ENCODE measurements at places on chromosomes 3 and 15.

DNA sequence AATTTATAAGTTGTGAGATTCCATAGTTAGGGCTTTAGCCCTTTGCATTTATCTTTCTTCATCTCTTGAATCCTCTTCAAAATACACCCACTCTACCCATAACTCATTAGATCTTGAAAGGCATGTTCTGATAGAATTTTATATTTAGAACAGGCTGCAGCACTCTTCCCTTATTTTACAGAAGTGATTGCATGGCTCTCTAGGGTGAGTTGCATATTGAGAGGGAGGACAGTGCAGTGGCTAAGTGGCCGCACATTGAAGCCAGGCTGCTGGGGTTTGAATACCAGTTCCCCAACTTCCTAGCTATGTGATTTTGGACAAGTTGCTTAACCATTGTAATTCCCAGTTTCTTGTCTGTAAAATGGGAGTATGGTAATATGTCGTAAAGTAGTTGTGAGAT is 2.5 kb downstream of the CD86 start:
- H3K36me3 ChIP-seq: no peaks in the 10 kb centered on the region
- no peak for DNase-seq

DNA sequence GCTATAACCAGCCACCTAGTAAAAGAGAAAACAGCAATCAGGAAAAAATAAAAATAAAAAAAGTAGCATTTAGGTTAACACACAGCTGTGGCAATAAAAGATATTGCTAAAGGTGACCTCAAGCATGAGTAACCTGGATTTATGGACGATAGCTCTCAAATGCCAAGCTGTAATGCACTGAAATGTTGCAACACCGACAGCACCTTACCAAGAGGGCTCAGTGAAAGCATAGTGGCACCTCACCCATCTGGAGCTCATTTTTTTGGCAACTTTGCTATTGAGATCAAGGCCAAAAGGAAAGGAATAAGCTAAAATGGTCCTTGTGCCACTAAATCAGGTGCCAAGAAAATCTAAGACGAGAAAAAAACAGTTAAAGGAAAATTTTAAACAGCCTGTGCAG is 2.5 kb downstream of the HACD2 start:
- peaks cover 7% of the 10 kb centered on the region for H3K36me3 ChIP-seq
- peaks cover 4% of the 10 kb centered on the region for H3K4me1 ChIP-seq
- no peak for DNase-seq
- no peak overlapping the region for H3K4me3 ChIP-seq
- no peaks in the 10 kb centered on the region for H3K27me3 ChIP-seq
- H3K27ac ChIP-seq: no peak overlapping the region

GRCh38 chr3:142987080-142987700 is 14.2 kb upstream of the U2SURP start:
- H3K4me3 ChIP-seq: no peak overlapping the region
- DNase-seq: no peak
- no peaks in the 10 kb centered on the region for H3K4me1 ChIP-seq

- peak overlapping the region; percentile 20 for H3K27ac ChIP-seq
- no peak overlapping the region for H3K4me3 ChIP-seq
- DNase-seq: no peak
Measured at GRCh38 chr3:11307830-11308432, 35.7 kb downstream of the ATG7 start.

GRCh38 chr3:13198264-13198879 is 125.1 kb upstream of the IQSEC1 start:
- H3K4me3 ChIP-seq: no peak overlapping the region
- DNase-seq: no peak
- H3K27ac ChIP-seq: no peak overlapping the region
- H3K27me3 ChIP-seq: no peaks in the 10 kb centered on the region
- H3K4me1 ChIP-seq: no peaks in the 10 kb centered on the region

DNA sequence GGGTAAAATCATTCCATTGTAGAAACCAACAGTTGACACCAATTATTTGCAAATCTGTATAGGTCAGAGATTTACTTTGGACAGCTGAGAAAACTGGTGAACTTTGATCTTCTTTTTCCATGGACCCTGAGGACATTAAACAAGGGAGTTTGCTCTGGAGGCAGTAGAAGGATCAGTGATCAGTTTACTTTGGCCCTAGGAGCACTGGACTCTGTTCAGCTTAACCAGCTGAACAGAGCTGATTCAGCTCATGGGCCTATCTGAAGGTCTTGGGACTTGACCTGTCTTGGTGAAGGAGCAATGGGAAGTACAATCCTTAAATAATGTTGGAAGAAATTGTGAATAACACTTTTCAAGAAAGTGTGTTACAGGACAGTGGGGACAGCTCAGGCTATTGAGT is 15.2 kb upstream of the TF start:
- no peaks in the 10 kb centered on the region for H3K4me1 ChIP-seq
- no peak overlapping the region for H3K27ac ChIP-seq
- H3K4me3 ChIP-seq: no peak overlapping the region
- DNase-seq: no peak

Measured in thoracic aorta (tissue), 2 donors.